PC-3 (cell line): ENCODE measurements at places on chromosomes 4 and X. TPM values are rescaled to one million over a fixed set of nuclear protein-coding genes. Genes with fewer than 3 reads are reported as not detected.

TXK gene
- total RNA-seq, result 0.92 and 2.6 TPM in 2 replicates

LIMCH1 gene
- 19.7 and 27.1 TPM in 2 replicates for total RNA-seq

CFI gene
- total RNA-seq, result not detected in 2 replicates

NWD2 gene
- total RNA-seq, result under 0.01 and 0.06 TPM in 2 replicates

CTAG1B gene
- not detected in 2 replicates for total RNA-seq

MANBA gene
- total RNA-seq, result 20.9 and 26.7 TPM in 2 replicates

CENPVL2 gene
- total RNA-seq, result not detected in 2 replicates

ASB9 gene
- 31.5 and 32.1 TPM in 2 replicates for total RNA-seq

CLIC2 gene
- total RNA-seq, result not detected in 2 replicates

JADE3 gene
- total RNA-seq, result 7.1 and 7.3 TPM in 2 replicates

ENAM gene
- total RNA-seq, result not detected in 2 replicates

CSTF2 gene
- 64.1 and 67.7 TPM in 2 replicates for total RNA-seq

LGI2 gene
- total RNA-seq, result 0.18 and 3.4 TPM in 2 replicates

TENM3 gene
- total RNA-seq, result 0.87 and 5.4 TPM in 2 replicates

OTUD5 gene
- 41.4 and 50.9 TPM in 2 replicates for total RNA-seq

TMEM156 gene
- 32.1 and 41.5 TPM in 2 replicates for total RNA-seq

GPR173 gene
- total RNA-seq, result 1.6 and 2.2 TPM in 2 replicates

RAB9B gene
- total RNA-seq, result 1.2 and 1.5 TPM in 2 replicates

GPM6B gene
- 0.51 and 0.98 TPM in 2 replicates for total RNA-seq

SOWAHB gene
- total RNA-seq, result 4.8 and 6.3 TPM in 2 replicates

MTNR1A gene
- not detected in 2 replicates for total RNA-seq

CA5B gene
- 8.5 and 12.3 TPM in 2 replicates for total RNA-seq

SLC26A1 gene
- 0.52 TPM in 1 of 2 replicates, not detected in the other for total RNA-seq

TCEANC gene
- total RNA-seq, result 0.62 and 0.69 TPM in 2 replicates

FRMD7 gene
- 0.04 TPM in 1 of 2 replicates, not detected in the other for total RNA-seq

PPP2R2C gene
- total RNA-seq, result 7.0 and 9.5 TPM in 2 replicates

S100G gene
- total RNA-seq, result not detected in 2 replicates

TRMT2B gene
- 22.7 and 23.4 TPM in 2 replicates for total RNA-seq

NSUN7 gene
- 4.2 and 6.7 TPM in 2 replicates for total RNA-seq

FAM149A gene
- total RNA-seq, result 0.22 TPM in 1 of 2 replicates, not detected in the other

POLA1 gene
- 19.6 and 23.2 TPM in 2 replicates for total RNA-seq

TEX13B gene
- not detected in 2 replicates for total RNA-seq

NEUROG2 gene
- total RNA-seq, result not detected in 2 replicates

SCLT1 gene
- 14.2 and 15.2 TPM in 2 replicates for total RNA-seq

MAPK10 gene
- 0.44 TPM in 1 of 2 replicates, not detected in the other for total RNA-seq

DNAJB14 gene
- 8.8 and 18.9 TPM in 2 replicates for total RNA-seq

ARAP2 gene
- total RNA-seq, result 12.5 and 13.2 TPM in 2 replicates

WDR19 gene
- total RNA-seq, result 11.0 and 16.7 TPM in 2 replicates

CLDN22 gene
- not detected in 2 replicates for total RNA-seq

SASH3 gene
- not detected in 2 replicates for total RNA-seq

AKAP17A gene
- total RNA-seq, result 36.8 and 41.5 TPM in 2 replicates

CPE gene
- total RNA-seq, result 15.4 and 15.5 TPM in 2 replicates

GATB gene
- total RNA-seq, result 20.4 and 22.7 TPM in 2 replicates

MAGEC2 gene
- total RNA-seq, result not detected in 2 replicates

GAGE12H gene
- not detected in 2 replicates for total RNA-seq

MFAP3L gene
- total RNA-seq, result 0.40 and 0.47 TPM in 2 replicates

DCLK2 gene
- total RNA-seq, result 1.2 TPM in 2 replicates

ANXA10 gene
- total RNA-seq, result 0.47 and 0.92 TPM in 2 replicates

CNKSR2 gene
- 2.0 and 5.4 TPM in 2 replicates for total RNA-seq

C4orf36 gene
- 1.8 and 2.0 TPM in 2 replicates for total RNA-seq

PCSK1N gene
- 135 and 177 TPM in 2 replicates for total RNA-seq

SYN1 gene
- not detected in 2 replicates for total RNA-seq

PPP1R2C gene
- total RNA-seq, result not detected in 2 replicates

PABPC4L gene
- total RNA-seq, result 0.47 and 1.2 TPM in 2 replicates

SYP gene
- total RNA-seq, result 0.29 and 0.47 TPM in 2 replicates

SLC25A31 gene
- total RNA-seq, result not detected in 2 replicates

SMARCA1 gene
- 34.8 and 35.6 TPM in 2 replicates for total RNA-seq

ZCCHC4 gene
- total RNA-seq, result 6.5 and 6.8 TPM in 2 replicates

ERVMER34-1 gene
- total RNA-seq, result 1.1 and 1.7 TPM in 2 replicates
